Thyroid gland (tissue), 4 donors: ENCODE measurements at places on chromosomes 3 and 15. TPM values are rescaled to one million over a fixed set of nuclear protein-coding genes. Genes with fewer than 3 reads are reported as not detected.

DNA sequence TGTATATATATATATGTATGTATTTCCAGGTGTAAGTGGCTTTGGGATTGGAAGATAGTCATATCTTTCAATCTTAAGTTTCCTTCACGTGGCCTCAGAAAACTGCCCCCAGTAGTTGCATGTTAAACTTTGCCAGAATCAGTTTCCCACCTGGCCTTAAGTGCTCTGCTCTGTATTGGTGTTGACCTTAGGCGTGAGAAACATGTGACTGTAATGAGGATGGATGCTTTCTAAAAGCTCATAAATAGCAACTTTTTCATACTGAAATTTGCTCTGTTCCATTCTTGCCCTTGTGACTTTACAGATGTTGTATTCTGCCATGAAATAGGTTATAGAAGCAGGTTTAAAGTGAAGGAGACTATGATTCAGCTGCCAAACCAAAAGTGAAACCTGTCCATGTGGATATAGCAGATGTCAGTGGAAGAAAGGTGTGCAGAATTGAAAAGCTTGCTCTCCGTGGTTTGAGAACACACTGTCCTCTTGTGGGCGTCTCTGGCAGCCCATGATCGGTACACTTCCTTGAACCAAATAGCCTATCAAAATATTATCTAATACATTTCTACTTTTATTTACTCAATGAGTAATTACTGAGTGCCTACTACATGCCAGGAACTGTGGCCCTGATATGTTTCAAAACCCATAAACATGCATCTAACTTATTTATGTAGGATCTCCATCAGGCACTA, 15.8 kb downstream of the SCG5 start:
- no peaks in the 10 kb centered on the region for H3K27me3 ChIP-seq
- no peak overlapping the region for H3K4me3 ChIP-seq
- DNase-seq: peak; percentile 44
- H3K4me1 ChIP-seq: peaks cover 22% of the 10 kb centered on the region
- H3K36me3 ChIP-seq: no peaks in the 10 kb centered on the region
- no peak overlapping the region for H3K27ac ChIP-seq

- no peak for DNase-seq
- no peak overlapping the region for H3K27ac ChIP-seq
- H3K27me3 ChIP-seq: no peaks in the 10 kb centered on the region
- peaks cover 23% of the 10 kb centered on the region for H3K4me1 ChIP-seq
These were observed 24.1 kb downstream of the CBLB start for GRCh38 chr3:105844704-105845103.

The PLS1 gene
- total RNA-seq: 21.3 TPM

The BCL6 gene
- 82.4 TPM for total RNA-seq

The CCDC54 gene
- 0.40 TPM for total RNA-seq

- no peak for DNase-seq
- H3K27me3 ChIP-seq: no peaks in the 10 kb centered on the region
- H3K4me3 ChIP-seq: no peak overlapping the region
These were observed 81.2 kb downstream of the FBXL22 start for GRCh38 chr15:63678393-63678792.

The PDZRN3 gene
- 8.3 TPM for total RNA-seq

DNA sequence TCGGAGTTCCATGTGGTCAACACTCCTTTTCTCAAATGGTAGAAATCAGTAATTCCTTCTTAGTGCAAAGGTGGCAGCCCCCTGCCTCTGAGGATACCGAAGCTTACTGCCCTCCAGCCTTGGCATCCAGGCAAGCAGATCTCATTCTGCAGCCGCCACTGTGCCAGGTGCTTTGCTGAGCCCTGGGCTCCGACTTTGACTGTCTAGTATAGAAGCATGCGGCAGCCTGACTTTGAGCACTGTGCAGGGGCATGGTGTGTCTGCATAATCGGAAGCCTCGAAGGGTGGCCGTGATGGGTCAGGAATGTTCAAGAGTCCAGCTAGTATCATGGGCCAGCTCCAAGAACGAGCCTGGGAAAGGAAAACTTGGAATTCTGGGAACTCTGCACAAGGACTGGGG, 39.7 kb downstream of the ABTB1 start:
- no peak for DNase-seq
- H3K4me1 ChIP-seq: peaks cover 8% of the 10 kb centered on the region
- H3K4me3 ChIP-seq: no peak overlapping the region
- no peaks in the 10 kb centered on the region for H3K27me3 ChIP-seq
- H3K27ac ChIP-seq: no peak overlapping the region

DNA sequence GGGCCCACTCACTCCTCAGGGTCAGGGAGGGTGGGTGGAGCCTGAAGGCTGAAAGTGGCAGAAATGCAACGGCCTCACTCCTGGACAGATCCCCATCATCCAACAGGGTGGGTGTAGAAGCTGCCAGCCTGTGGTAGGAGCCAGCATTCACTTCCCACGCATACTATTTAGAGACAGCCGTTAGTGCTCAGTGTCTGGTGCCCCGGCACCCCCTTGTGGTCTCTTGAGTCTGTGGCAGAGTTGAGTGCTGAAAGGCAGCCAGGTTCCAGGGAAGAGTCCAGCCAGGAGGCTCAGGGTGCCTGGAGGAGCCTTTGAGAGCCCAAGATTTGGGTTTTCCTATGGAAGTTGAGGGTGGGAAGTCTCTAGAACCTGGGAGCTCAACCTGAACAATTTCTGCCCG, 2.1 kb upstream of the GNAT1 start:
- no peak overlapping the region for H3K27ac ChIP-seq
- H3K36me3 ChIP-seq: no peaks in the 10 kb centered on the region
- peaks cover 16% of the 10 kb centered on the region for H3K27me3 ChIP-seq
- DNase-seq: peak; percentile 89
- no peak overlapping the region for H3K4me3 ChIP-seq
- H3K4me1 ChIP-seq: no peaks in the 10 kb centered on the region

DNA sequence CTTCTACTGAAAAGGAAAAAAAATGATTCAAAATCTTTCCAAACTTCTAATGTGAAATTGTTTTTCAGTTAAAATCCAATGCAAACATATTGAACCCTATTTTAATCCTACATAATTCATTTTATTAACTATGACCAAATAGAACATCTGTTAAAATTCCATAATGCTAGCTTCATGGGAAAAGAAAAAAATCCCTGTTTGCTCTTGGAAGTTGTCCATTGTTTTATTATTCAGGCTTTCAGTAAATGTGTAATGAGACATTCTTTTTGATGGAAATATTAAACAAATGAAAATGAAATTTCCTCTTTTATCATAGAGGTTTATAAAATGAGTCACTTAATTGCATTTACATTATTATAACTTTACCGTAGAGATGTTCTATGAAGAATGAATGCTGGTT, 49.5 kb downstream of the SLC25A26 start:
- no peak overlapping the region for H3K4me3 ChIP-seq
- no peak for DNase-seq
- H3K4me1 ChIP-seq: peaks cover 9% of the 10 kb centered on the region
- no peaks in the 10 kb centered on the region for H3K27me3 ChIP-seq
- no peaks in the 10 kb centered on the region for H3K36me3 ChIP-seq

DNA sequence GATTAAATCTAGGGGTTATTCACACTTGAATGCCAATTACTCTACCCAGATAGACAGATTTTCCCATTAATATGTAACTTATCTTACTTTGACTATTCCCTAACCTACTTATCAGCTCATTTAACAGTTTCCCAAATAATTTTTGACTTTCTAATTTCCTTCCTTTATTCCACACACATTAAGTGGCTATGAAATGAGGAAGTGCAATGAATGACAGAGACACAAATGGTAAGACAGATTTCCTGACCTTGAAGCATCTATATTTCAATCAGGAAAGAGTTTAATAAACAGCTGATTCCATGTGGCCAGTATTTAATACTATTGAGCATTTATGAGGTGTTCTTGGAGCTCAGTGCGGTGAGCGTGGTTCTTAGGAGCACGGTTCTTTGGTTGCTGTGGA, 78.8 kb downstream of the SLC7A14 start:
- H3K4me1 ChIP-seq: no peaks in the 10 kb centered on the region
- no peaks in the 10 kb centered on the region for H3K27me3 ChIP-seq
- H3K4me3 ChIP-seq: no peak overlapping the region
- no peak overlapping the region for H3K27ac ChIP-seq

The TJP1 gene
- total RNA-seq: 145 TPM

DNA sequence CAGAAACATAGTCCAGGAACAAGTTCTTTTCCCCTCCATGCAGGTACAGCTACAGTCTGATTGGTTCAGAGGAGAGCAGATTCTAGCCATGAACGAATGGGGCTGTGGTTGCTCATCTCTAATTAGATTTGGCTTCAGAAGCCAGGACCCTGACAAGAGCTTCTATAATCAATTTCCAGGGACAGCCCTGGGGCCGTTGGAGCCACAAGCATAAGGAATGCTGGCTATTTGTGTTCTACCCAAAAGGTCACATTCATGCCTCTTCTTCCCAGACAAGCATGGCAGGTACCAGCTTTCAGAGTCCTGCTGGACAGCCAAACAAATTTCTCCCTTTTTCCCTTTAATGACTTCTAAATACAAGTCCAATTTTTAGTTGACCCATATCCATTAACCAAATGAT, 215.5 kb upstream of the LRTM1 start:
- H3K4me3 ChIP-seq: no peak overlapping the region
- no peak overlapping the region for H3K27ac ChIP-seq
- no peaks in the 10 kb centered on the region for H3K27me3 ChIP-seq
- DNase-seq: no peak
- H3K4me1 ChIP-seq: no peaks in the 10 kb centered on the region

DNA sequence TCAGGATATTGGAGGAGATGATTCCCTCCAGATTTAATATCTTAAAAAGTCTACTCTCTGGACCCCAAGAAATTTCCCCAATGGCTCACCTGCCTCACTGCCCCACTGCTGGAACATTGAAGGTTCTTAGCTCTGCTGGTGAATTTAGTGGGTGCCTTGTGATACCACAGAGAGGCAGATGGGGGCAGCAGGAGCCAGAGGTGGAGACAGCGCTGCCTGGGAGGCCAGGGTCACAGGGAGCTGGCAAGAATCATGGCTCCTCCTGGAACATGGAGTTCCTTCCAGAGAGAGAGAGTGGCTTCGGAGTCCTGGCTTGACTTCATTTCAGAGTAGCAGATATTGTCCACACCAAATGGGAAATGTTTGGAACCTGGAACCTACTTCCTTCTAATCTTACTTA, 263.5 kb upstream of the CFAP20DC start:
- H3K27ac ChIP-seq: no peak overlapping the region
- H3K4me1 ChIP-seq: no peaks in the 10 kb centered on the region
- H3K27me3 ChIP-seq: no peaks in the 10 kb centered on the region
- H3K36me3 ChIP-seq: no peaks in the 10 kb centered on the region

The DAPK2 gene
- total RNA-seq: 47.4 TPM
